Omental fat pad (tissue), 4 donors: ENCODE measurements at places on chromosomes 7 and 10.

- DNase-seq: no peak
Measured at GRCh38 chr7:84912993-84913635, 273.7 kb downstream of the SEMA3D start.

GRCh38 chr7:104553074-104553473, 224.7 kb downstream of the LHFPL3 start:
- DNase-seq: no peak

DNA sequence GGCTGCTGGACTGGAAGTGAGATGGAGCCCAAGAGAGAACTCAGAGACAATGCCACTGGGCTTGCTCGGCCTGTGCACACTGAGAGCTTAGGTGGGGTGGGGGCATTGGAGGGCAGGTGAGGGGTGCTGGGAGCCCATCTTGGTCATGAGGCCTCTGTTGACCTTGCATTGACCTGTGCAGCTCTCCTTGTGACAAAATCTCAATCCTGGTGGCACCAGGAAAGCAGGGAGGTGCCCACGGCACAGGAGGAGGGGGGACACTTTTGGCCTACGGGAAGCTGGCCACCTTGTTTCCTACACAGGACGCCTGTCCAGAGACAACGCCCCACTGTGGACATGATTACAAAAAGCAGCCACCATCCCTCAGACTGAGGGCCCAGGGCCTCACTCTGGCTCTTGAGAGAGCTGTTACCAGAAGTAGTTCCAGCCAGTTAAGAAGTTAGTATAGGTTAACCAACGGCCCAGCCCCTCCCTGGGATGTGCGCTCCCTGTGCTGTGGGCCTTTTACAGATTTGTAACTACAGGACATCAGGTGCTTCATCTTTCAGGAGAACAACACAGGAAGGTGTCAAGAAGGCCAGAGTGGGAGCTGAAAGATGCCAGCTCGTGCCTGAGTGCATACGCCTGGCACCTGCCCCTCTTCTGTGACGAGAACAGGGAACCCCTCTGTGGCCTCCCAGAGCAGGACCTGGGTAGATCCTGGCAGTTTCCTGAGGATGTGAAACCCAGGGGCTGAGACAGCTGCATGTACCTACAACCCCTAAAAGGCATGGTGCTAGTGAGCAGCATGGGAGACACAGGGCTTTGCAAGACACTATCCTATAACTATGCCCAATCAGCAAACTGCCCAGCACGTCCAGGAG, 10.3 kb downstream of the PKD1L1 start:
- no peak for DNase-seq

DNA sequence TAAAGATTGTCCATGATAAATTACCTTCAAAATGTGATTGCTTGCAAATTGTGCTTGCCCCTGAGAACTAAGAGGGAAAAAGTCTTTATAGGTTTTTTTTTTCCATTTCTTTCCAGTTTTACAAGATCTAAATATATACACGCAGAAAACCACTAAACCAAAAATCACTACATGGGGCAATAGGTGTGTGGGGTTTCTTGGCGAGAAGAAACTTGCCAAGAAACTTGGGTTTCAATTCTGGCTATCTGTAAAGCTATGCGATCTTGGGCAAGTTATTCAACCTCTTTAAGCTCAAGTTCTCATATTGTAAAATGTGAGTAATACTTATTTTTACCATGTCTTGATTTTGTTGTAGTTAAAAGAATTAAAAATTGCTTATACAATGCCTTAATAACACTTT, 17.0 kb downstream of the CUBN start:
- no peak for DNase-seq

- DNase-seq: no peak
Measured at GRCh38 chr7:131106681-131107336, 220.9 kb upstream of the MKLN1 start.

GRCh38 chr7:147432576-147432975, 1158.0 kb upstream of the C7orf33 start:
- DNase-seq: no peak

DNA sequence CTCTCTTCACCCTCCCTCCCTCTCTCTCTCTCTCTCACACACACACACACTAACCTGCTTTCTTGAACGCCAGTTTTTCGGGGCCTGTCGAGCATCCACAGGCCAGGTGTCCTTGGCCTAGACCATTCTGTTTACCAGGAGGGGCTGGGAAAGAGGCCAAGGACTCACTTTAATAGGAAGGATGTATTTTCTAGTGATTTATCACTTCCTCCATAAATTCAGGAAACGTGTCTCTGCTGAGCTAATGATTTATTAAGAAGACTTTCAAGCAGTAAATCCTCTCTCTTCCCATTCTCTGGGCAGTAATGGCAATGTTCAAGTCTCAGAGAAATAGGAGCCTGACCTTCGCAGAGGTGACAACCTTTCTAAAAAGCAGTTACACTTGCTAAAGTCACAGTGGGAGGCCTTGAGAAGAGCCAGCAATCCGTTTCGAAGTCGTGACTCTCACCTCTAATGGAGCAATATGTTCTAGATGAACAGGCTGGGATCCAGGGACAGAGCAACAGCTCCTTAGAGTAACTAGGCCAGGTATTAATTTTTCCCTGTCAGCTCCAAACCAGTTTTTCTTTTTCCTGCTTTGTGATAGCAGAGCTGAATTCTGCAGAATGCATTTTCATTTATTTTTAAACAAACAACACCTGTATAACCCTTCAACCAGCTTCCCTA, 1357.5 kb upstream of the SORCS1 start:
- DNase-seq: no peak

DNA sequence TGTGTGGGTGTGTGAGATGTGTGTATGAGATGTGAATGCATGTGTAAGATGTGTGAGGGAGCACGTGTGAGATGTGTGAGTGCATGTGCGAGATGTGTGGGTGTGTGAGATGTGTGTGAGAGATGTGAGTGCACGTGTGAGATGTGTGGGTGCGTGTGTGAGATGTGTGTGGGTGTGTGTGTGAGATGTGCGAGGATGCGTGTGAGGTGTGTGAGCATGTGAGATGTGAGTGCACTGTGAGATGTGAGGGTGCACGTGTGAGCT, 31.0 kb downstream of the PPIF start:
- DNase-seq: no peak
